ENCODE measurements at places on chromosomes 7 and 10. TPM values are rescaled to one million over a fixed set of nuclear protein-coding genes. Genes with fewer than 3 reads are reported as not detected.

Gene FFAR4
- total RNA-seq, result not detected

- no peak overlapping the region for H3K4me3 ChIP-seq
- no peaks in the 10 kb centered on the region for H3K27me3 ChIP-seq
- peak; percentile 76 for DNase-seq
- H3K36me3 ChIP-seq, result no peaks in the 10 kb centered on the region
Observed at GRCh38 chr10:128011059-128011979, 104.4 kb downstream of the PTPRE start.

DNA sequence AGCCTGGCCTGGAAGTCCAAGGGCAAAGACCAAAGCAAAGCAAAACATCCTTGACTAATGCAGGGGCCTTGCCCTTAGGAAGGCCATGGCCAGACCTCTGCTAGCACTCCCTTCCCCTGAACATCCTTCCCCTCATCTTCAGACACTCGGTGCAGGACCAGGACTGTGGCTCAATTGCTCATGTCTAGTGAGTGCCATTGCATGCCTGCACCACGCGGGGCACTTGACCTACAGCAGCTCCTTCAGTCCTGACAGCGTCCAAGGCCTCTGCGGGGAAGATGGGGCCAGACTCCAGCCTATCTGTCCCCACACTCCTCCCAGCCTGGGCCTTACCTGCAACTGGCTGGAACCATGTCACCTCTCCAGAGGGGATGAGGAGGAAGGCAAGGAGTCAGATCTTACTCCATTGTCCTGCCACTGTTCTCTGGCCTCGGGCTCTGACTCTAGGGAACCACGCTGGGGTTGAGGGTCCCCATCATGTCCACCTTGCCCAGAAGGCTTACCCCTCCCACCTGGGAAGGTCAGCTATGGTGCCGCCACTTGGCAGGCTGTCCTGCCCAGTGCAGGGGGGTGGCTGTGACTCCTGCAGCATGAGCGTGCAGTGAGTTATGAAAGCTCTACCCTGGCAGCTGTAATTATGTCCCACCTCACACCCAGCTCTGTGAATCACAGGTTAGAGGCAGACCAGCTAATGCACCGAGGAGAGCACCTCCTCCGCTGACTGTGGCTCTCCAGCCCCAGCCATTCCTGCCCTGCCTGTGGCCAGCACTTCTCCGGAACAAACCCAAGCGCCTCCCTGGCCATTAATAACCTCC is 16.1 kb downstream of the DRGX start:
- H3K4me3 ChIP-seq, result no peak overlapping the region
- no peaks in the 10 kb centered on the region for H3K36me3 ChIP-seq
- H3K27ac ChIP-seq, result no peak overlapping the region
- no peaks in the 10 kb centered on the region for H3K4me1 ChIP-seq
- H3K27me3 ChIP-seq, result peaks cover 4% of the 10 kb centered on the region

DNA sequence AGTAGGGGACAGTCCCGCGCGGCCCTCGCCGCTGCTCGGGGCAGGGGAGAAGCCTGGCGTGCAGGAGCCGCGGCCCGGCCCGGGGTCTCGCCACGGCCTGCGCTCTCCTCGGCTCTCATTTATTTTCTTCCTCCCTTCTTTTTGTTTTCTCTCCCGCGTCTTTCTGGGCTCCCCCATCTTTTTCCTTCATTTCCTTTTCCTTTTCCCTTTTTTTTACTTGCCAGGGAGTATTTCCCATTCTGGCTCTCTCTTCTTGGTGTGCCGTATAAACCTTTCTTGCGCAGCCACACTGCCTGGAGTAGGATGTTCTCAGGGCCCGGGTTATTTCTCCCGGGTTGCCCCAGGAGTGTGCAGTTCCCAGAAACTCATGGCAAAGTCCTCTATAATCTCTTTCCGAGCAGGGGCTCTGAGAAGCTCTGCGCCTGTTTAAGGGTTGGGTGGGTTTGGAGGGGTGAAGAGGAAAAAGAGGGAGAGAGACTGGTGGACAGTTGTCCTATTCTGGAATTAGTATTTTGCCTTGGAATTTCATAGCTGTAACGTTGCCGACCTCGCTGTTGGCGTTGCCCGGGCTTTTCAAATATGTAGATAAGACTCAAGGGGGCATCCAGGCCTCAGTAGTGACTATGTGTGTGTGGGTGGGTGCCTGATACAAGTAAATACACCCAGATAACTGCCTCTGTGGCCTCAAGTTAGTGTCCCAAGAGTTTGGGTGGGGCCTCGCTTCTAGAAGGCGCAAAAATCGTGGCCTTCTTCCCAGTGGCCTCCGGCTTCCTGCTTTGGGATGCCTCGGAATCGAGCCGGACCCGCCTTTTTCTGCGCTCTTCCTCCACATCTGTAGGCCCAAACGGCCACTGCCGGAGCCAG is 4.3 kb upstream of the ZNF503 start:
- H3K27ac ChIP-seq, result peak overlapping the region; percentile 98
- no peaks in the 10 kb centered on the region for H3K27me3 ChIP-seq
- H3K4me3 ChIP-seq, result peak overlapping the region; percentile 100
- no peaks in the 10 kb centered on the region for H3K36me3 ChIP-seq
- H3K4me1 ChIP-seq, result peaks cover 9% of the 10 kb centered on the region

Gene PRSS1
- not detected for total RNA-seq

Data from prostate gland (tissue), 2 donors.